Stimulated activated CD4-positive, alpha-beta T cell treated with anti-CD3 and anti-CD28 coated beads, Interleukin-4, amount 100 ng/mL, for 48 hours (primary cell): ENCODE measurements at places on chromosomes 16 and 17.

- DNase-seq, result no peak
These were observed 16.6 kb upstream of the TNS4 start for GRCh38 chr17:40517981-40518380.

- peak; percentile 74 for DNase-seq
These were observed at the start of the genes HEXD and OGFOD3 for GRCh38 chr17:82418001-82418986. TSS of gene HEXD (plus strand) at chr17:82418347. CDS start at chr17:82419800, 1,453 bp downstream. TSS of gene OGFOD3 (minus strand) at chr17:82418586. CDS start at chr17:82418485, 101 bp downstream.

GRCh38 chr17:60748204-60748603 lies 70.6 kb downstream of the BCAS3 start:
- no peak for DNase-seq

DNA sequence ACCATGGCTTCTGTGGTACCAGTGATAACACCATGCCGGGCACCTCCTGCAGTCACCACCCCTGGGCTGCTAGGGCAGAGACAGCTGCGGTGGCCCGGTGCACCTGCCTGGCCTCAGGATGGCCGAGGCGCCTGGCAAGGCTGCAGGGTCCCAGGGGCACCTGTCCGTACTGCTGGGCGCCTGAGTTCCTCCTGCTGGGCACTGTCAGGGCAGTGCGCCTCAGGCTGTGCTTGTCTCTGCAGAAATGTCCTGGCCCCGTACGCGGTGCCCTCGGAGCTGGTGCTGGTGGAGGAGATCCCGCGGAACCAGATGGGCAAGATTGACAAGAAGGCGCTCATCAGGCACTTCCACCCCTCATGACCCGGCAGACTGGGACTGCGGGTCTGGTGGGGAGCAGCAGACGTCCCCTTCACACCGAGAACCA lies 17.7 kb upstream of the CDH15 start:
- no peak for DNase-seq

- DNase-seq, result no peak
These were observed 145.4 kb downstream of the SOX9 start for GRCh38 chr17:72266112-72266775.

DNA sequence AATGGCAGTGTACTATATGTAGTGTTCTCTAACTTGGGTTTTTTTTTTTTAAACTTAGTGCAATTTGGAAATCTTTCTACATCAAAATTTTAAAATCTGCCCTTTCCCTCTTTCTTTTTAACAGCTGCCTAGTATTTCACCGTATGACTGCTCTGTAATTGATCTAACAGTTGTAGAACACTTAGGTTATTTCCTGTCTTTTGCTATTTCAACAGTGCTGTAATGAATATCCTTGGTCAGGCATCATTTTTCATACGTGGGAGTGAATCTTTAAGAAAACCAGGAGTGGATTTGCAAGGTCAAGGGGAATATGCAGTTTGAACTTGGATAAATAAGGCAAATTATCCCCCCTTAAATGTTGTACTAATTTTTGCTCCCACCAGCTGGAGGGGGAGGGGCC lies 3.8 kb downstream of the NLRC5 start:
- no peak for DNase-seq

- no peak for DNase-seq
These were observed 213.6 kb upstream of the CDH5 start for GRCh38 chr16:66152823-66153393.

DNA sequence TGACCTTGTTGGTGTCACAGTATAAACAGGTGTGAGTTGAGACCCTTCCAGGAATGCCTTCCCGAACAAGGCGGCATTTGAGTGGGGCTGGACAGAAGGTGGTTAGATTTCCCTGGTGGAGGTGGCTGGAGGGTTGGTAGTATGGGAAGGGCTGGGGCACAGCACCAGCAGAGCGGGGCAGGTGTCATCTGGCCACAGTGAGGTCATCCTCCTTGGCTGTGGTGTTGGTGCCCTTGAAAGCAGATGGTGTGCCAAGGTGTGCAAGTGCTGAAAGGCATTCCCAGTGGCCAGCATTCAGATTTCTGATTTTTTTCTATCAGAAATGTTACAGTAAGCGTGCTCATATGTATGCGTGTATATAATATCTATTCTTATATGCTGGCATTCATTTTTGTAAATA lies 126.6 kb downstream of the LAT start:
- no peak for DNase-seq

GRCh38 chr16:81610144-81610842 lies 165.7 kb downstream of the CMIP start:
- no peak for DNase-seq

DNA sequence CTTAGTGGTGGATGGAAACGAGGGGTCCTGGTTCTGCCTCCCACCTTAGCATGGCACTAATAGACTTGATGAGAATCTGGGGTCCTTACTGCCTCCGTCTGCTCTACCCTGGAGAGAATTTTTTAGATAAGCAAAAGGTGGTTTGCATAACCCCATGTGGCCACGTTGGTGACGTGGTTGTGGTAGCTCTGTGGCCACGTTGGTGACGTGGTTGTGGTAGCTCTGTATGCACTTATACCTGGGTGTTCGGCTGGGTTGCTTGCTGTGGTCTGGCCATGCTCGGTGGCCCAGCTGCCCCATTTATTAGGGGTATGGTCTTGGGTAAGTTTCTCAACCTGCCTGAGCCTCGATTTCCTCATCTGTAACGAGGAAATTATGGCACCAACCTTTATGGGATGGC lies 13.0 kb downstream of the SPIRE2 start:
- no peak for DNase-seq

DNA sequence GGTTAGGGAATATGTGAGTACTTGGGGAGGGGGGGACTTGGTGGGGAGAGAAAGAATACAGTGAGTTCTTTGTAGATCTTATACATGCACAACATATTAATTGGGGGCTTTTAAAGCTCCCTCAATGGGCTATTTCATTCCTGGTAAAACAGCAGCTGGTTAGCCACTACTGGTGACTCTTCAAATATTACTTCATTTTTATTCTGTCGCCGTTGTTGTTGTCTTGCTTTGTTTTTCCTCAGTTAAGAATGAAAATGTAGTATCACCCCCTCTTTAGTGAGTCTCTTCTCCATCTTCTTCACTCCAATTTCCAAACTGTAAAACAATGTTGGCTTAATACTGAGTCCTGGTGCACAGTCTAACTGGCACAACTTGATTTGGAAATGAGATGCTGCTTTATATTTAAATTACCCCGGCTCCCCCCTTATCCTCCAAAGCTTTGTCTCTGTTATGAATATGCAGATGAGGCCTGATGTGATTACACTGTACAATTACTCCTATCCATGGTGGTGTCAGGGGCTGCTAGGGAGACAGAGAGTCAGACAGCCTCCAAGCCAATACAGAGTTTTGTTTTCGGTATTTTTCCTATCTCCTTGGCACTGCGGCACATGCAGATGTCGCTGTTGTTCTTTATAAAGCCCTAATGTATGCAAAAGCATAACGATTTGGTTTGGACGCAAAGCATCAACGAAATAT lies 256.9 kb upstream of the PMFBP1 start:
- DNase-seq, result no peak

- DNase-seq, result no peak
These were observed 256.3 kb upstream of the ZFHX3 start for GRCh38 chr16:73304008-73304774.
